T follicular helper cell (primary cell): ENCODE measurements at places on chromosomes 11 and 22.

DNA sequence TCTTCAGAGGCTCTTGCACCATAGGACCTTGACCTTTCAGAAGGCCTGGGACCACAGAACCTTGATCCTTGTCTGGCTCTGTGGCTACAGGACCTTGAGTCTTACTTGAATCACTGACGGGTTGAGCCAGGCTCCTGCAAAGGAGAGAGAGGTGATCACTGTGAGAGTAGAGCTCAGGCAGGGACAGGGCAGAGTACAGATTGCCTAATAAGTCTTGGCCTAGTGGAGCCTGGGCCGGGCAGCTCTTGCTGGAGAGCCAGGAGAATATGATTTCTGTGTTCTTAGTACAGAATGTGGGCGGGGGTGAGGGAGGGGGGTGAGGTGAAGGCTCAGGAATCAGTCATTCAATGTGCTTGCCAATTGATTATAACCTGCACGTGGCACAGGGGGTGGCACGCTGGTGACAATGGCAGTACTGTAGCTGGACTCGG is 26.0 kb downstream of the SERPINH1 start:
- DNase-seq, result no peak

- no peak for DNase-seq
These were observed 886 bp downstream of the SHISA8 start for GRCh38 chr22:41913842-41914534.

DNA sequence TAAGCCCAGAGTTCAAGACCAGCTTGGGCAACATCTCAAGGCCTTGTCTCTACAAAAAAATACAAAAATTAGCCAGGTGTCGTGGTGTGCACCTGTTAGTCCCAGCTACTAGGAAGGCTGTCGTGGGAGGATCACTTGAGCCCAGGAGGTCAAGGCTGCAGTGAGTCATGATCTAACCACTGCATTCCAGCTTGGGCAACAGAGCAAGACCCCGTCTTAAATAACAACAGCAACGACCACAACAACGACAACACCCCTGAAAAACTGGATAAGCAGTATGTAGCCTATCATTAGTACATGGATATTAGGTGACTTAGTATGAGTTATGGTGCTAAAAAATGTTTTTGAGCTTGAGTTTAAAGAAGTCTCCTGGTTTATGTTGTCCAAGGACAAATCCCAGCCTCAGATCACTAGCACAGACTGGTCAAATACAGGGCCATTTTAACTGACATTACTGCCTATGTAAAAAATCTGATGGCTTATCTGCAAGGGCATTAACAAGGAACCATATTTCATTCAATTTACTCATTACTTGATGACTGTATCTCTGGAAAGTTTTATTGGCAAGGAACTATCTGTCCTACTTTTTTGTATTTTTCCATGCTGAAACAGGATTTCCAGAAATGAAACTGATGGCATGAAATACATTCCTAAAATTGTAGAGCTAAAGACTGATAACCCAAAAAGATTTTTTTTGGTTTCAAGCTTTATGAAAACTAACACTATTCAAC is 23.4 kb downstream of the C2CD3 start:
- DNase-seq, result no peak

DNA sequence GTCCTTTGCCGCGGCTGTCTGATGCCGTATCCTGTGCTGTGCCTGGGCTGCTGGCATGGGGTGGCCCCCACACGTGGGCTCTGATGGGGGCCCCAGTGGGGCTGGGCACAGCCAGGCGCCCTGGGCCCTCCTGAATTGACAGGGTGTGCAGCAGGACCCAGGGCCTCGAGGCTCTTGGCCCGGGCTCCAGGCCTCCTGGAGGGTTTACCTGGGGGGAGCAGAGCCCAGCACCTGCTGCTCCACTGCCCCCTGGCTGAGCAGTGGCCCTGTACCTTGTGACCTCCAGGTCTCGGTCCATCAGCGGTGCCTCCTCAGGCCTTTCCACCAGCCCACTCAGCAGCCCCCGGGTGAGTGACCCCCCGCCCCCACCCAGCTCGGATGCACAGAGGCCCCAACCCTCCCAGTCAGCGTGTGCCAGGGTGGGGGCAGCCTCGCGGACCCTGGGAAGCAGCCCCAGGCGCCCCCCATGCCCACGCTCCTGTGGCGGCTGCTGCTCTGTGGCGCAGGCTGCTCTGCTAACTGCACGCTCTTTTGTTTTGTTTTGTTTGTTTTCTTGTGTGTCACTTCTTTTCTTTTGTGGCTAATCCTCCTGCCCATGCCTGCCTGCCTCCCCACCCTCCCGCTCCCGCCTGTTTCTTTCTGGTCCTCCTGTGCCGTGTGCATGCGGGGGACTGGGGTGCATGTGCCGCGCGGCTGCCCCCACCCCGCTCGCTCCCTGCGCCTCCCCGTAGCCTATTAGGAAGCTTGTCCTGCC is 36.9 kb downstream of the MOB2 start:
- no peak for DNase-seq

DNA sequence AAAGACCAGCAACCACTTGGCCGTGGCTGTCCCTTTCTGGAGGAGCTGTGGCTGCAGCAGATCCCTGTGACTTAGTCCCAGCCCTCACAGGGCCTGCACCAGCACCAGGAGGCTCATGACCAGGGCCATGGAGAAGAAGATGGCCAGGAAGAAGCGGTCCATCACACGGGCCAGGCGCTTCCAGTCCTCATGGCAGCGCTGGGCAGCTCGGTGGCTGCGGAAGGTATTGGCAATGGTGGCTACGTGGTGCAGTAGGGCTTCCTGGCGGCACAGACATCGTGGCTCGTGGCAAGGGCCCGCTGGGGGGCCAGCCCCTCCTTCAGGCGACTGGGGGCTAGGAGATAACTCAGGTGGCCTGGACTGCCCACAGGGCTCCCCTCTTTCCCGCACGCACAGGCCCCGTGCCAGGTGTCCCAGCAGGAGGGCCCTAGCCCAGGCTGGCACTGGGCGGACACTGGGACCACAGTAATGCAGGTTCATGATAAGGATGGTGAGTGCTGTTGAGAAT is 5.1 kb downstream of the CHRNA10 start:
- DNase-seq, result no peak
